Left colon (tissue), 2 donors: ENCODE measurements at places on chromosomes 3 and 15. TPM values are rescaled to one million over a fixed set of nuclear protein-coding genes. Genes with fewer than 3 reads are reported as not detected.
A peak's percentile ranks its signal among the peaks of the same experiment; 100 is the strongest.

BTLA gene
- total RNA-seq = 1.2 TPM

GUCA1C gene
- total RNA-seq = not detected

CISH gene
- 19.9 TPM for total RNA-seq

DNAH12 gene
- total RNA-seq = 0.17 TPM

DNA sequence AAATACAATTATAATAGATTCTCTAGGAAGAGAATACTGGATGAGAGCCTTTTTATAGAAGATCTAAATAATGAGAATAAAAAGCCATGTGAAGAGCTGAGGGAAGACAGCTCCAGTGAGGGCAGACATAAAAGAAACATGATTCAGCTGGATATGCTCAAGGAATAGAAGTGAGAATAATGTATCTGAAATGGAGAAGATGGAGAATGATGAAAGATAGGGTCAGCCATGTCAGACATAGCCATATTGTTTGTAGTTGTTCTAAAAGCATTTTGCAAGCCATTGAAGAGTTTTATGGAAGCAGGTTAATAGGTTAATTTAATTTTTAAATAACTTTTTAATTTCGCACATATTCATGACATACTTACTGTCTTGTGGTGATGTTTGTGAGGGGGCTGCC, 713.5 kb upstream of the ARPP21 start:
- DNase-seq = no peak

DNA sequence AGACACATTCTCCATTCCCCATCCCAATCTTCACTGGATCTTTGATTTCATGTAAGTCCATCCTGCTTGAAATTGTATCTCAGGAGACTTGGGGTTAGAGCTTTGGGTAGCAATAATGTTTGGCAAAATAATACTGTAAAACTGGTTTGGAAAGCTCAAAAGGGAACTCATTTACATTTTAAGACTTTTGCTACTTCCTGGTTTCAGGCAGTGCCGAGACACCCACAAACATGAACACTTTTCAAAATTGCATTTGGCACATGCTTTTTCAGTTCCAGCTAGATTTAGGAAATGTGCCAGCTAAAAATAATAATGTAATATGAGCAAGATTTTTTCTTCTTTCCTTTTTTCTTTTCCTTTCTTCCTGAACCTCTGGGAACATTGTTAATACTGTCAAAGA, 145.7 kb upstream of the CBLB start:
- DNase-seq = no peak

- DNase-seq = no peak
Measured at GRCh38 chr3:12766541-12766940, 7.5 kb upstream of the TMEM40 start.

- DNase-seq = no peak
Measured at GRCh38 chr15:59304034-59304795, 68.5 kb downstream of the MYO1E start.

GRCh38 chr15:89419370-89419984, 76.9 kb downstream of the RHCG start:
- DNase-seq = peak; percentile 54

- DNase-seq = no peak
Measured at GRCh38 chr3:78496501-78496900, 1271.3 kb downstream of the ROBO1 start.

DNA sequence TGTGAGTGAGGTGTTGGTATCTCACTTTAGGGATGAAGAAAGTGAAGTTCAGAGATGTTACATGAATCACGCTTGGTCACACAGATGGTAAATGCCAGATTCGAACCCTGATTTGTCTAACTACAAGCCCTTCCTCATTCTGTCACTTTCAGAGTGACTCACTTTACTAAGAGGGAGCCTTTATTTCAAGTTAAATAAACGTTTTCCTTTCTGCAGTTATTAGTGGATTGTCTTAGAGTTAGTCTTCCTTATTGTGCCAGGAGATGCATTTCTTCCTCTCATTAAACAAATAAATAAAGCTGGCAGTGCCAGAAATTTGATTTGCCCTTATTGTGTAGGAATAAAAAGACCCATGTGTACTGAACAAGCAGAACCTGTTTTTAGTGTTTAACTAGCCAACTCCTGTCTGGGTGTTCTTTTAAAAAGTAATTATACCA, 162.5 kb downstream of the AKAP13 start:
- no peak for DNase-seq

DNA sequence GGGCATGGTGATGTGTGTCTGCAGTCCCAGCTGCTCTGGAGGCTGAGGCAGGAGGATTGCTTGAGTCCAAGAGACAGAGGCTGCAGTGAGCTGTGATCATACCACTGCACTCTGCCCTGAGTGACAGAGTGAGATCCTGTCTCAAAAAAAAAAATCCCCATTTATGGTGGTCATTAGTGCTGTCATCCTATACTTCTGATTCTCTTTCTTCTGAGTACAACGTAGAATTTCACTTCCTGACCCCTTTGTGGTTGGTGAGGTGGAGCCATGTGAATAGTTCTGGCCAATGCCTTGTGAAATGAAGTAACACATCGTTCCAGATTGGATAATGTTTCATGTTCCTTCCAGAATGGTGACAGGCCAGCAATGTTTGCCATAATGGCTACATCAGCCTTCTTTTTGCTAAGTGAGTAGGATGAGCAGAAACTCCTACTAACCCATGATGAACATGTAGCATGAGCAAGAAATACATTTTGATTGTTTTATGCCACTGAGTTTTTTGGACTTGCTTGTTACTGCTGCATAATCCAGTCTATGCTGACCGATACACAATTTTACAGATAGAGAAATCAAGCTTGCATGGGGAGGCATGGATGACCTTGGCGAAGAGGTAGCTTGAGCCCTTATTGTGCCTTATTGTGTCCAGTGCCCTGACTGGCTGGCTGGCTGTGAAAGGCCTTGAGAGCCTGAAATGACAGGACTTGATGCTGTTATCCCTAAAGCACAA, 30.9 kb upstream of the TLE3 start:
- no peak for DNase-seq

DNA sequence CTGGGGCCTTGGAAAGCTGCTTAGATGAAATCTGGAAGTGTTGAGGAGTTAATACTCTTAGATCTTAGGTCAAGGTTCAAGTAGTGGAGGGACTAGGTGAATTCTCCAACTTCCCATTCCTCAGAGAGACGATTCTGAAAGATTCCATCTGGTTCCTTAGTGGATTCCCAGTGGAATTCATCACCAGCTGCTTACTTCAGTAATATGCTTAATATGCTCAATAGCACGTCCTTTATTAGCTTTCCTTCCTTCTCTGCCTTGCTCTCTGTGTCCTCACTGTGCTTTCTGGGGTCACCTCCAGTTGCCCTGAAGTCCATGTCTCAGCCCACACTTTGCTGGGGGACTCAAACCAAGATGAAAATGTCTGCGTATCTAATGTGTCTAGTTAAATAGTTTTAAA, 31.0 kb downstream of the CEP63 start:
- DNase-seq = no peak

GRCh38 chr3:5301651-5302297, 114.3 kb downstream of the EDEM1 start:
- DNase-seq = no peak

GRCh38 chr3:194661946-194662345, 10.0 kb downstream of the LSG1 start:
- no peak for DNase-seq

DNA sequence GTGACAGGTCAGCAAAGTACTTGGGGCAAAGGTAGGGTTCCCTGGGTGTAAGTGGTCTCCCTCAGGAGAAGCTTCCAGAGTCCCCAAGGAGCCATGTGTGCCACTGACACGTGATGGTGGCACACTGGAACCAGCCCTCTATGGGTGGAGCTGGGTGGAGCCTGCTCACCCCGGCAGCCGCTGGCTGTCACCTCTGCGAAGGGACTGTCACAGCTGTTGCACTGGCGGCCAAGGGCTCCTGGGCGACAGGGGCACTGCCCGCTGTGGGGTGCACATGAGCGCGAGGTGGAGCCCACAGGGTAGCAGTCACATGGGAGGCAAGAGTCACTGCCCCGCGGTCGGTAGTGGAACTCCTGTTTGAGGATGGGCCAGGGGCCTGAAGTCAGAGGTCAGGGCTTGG, 12.0 kb downstream of the CELSR3 start:
- no peak for DNase-seq

DNA sequence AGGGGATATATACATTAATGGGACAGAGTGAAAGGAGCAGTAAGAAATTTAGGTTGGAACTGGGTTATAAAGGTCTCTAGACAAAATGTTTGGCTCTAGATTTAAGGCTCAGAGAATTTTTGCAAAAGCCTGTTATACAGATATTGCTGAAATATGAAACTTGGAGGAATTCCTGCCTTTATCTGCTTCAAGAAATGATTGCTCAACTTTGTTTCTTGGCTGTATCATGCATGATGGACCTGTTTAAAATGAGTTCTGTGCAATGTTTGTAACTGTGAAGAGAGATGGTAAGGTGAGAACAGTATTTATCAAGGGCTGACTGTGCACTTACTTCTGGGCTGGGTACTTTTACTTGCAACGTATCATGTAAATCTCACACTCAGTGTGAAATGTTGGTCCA, 3.3 kb downstream of the CRYBG3 start:
- DNase-seq = no peak

- DNase-seq = no peak
Measured at GRCh38 chr15:61841466-61841865, 218.8 kb downstream of the VPS13C start.

DNA sequence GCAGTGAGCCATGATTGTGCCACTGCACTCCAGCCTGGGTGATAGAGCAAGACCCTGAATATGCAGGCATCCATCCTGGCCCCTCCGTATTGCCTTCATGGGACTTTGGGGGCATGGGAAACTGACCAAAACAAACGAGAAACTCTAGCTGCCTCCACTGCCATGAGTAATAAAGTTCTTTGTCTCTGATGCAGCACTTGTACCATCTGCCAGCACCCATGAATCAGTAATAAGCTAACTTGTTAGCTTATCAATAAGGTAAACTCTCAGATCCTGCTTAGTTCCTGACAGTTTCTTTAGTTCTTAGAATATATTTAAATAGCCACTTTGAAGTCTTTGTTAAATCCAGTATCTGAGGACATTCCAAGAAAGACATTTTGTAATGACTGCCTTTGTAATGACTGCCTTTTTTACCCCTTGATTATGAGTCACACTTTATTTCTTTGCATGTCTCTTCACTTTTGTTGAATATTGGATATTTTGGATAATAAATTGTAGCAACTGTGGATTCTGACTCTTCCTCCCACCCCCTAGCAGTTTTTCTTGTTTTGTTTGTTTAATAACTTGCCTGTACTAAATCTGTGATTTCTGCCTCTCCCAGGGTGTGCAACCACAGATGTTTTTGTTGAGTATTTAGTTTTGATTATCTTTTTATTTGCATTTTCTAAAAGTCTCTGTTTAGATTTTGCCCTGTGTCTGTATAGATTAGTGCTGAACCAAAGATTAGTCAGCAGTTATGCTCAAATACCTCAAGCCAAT, 136.9 kb downstream of the HCN4 start:
- no peak for DNase-seq
